NCI-H1436 (cell line): ENCODE measurements at places on chromosomes 6 and 20.

GRCh38 chr20:19937651-19938420, 79.3 kb upstream of the NAA20 start:
- no peak for DNase-seq

DNA sequence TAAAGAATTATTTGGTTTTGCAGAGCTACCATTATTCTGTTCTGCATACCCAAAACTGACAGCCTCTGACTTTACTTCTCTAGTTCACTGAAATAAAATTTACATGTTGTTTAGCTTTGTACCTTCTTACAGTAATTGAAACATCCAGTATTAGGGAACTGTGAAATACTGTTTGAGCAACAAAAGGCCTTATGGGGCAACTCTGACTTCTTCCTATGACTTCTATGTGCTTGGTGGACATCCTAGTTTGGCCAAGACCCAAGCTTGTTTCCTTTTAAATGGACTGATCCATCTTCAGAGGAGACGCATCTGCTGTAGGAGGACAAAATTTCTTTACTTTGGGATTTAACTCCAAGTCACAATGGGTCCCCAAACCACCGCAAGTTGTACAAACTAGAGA, 44.7 kb downstream of the NR2E1 start:
- no peak for DNase-seq

GRCh38 chr6:56434606-56435005, 187.2 kb upstream of the COL21A1 start:
- no peak for DNase-seq

DNA sequence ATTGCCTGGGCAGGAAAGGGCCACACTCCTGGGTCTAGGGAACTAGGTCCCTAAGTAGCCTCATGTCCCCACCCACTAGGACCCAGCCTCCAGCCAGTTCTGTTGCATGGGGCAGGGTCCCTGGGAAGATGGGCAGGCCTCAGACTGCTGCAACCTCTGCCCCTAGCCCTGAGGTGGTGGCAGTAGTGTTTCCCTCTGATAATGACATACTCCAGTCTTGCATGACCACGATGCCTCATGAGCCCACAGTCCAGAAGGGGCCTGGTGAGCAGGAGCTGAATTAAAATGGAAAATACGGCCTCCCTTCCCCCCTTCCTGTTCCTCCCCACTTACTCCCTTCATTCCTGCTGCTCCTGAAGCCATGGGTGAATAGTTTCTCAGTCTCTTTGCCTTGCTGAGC, 36.0 kb upstream of the SCRT2 start:
- DNase-seq, result no peak

DNA sequence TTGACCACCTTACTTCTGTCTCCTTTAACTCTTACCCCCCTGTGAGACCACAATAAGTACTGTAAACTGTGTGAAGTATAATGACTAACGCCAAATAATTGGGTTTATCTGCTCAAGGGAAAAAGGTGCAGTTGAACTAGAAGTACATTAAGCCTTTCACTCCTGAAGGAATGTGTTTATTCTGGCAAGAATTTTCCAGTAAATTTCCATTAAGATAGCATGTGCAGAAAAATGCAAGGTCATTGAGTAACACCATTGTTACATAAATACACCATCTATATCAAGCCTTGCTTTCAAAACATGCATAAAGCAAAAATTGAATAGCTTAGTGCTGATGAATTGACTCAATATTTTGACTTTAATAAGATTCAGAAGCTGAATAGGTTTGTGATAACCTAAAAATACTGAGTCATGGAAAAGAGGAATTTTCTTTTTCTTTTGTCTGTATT, 65.4 kb downstream of the ARHGAP18 start:
- no peak for DNase-seq

DNA sequence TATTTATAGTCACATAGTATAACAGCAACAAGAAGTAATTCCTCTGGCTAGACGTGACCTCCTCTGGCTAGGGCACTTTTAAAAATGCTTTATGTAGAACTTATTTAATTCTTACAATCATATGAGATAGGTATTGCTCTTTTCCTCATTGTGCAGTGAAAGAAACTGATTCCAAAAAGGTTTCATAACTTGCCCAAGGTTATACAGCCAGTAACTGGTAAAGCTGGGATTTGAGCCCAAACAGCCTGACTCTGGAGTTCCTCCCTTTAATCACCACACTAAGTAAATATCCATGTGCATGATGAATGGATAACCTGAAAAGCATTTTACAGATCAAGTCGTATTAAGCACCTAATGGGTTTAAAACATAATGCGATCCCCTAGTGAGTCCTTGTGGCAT, 214.6 kb downstream of the PRL start:
- DNase-seq, result no peak

- DNase-seq, result no peak
Observed at GRCh38 chr6:146913842-146914488, 290.3 kb upstream of the STXBP5 start.

DNA sequence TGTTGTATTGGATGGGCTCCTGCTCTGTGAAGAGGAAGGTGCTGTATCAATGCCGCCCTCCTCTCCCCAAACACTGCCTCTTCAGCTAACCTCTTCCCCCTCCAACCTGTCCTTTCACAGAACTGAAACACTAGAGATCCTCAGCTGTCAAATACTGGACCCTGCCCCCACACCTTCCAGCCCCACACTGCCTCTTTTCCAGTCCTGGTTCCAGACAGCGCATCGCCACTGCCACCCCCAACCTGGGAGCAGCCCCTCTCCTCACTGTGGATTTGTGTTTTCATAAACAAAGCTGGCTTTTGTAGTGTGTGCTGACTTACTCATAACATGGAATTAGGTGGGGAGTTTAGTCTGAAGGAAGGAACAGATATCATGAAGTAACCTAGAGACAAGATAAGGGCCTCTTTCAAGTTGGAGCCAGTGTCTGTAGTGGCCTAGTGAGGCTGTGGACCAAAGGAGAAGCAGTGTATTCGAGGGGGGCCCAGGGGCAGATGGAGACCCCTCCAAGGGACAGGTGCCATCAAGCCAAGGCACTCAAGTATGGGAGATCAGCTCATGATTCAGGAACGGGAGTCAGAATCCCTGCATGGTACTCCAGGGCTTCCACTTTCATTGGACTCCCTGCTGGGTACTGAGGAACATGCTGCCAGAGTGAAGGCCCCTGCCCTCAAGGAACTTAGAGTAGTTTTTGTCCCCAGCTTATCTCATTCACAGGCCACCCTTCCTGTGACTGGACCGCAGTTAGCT, 2.1 kb downstream of the SCUBE3 start:
- DNase-seq, result no peak

DNA sequence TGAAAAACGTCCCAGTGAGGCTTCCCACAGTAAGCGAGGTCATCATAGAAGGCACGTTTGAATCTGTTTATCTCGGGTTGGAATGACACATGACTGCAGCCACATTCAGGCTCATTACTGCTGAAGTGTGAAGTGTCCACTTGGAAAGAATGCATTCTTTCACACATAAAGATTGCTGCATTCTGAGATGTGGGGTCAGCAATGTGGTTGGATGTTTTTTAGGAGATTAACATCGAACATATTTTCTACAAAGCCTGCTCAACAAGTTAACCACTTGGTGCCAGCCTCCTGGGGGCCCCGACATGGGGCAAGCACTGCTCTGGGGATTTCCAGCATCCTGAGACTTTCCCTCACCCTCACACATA, 79.9 kb downstream of the BMP6 start:
- DNase-seq, result no peak
